Kasumi-1 (cell line): ENCODE measurements at places on chromosomes 16 and 17.

DNA sequence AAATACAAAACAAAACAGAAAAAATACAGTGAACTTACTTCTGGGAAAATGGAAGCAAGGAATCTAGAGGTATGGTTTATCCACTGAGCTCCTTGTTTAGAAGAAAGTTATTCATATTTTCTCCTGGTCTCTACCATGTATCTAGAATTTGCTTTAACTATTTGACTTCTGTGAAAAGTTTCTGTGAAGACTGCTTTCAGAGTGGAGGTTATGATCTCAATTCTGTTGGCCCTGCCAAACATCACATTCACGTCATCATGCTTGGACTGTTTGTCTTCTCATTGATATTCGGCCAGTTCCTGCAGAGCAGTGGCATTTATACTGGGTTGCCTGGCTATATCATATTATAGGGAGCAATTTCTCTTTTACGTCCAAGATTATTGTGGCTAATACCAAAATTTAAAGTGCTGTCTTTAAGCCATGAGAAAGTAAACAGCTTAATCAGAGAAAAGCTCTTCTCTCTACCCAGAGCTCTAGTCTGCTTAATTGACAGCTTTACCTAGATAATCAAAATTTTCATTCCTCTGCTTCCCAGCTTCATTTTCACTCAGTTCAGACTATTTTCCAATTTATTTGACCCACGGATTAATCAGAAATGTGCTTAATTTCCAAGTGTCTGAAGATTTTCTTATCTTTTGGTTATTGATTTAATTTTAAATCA is at the start of gene ABCA8:
Gene ABCA8, minus strand, starts transcription at position 212 of the 661 bp plus-strand sequence. CDS start 13,358 bp downstream, outside the sequence.
- DNase-seq, result no peak

DNA sequence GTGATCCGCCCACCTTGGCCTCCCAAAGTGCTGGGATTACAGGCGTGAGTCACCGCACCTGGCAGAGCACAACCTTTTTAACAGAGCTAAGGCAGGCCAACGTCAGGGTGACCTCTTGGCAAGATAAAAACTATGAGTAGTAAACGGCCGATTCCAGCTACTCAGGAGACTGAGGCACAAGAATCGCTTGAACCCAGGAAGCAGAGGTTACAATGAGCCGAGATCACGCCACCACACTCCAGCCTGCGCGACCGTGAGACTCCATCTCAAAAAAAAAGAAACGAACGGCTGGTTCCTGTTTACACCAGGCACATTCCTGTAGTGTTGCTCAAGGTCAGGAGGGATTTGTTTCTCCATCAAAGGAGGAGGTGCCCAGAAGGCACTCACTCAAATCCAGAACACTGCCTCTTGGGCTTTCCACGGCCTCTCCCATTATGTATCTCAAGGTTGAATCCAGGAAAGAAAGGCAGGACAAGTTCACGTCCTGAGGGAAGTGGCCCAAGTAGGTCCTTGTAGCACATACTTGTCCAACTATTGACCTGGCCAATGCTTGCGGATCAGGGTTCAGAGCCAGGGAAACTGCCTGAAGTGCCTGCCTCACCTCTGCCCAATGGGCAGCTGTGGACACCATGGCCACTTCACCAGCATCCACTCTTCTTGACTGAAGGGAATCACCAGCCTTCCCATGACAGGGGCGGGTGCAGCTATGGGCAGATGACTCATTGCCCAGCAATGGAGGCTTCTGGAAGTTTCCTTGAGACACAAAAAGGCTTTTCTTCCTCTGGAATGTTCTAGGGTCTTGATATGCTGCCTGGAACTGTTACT is 13.5 kb downstream of the KNOP1 start:
- no peak for DNase-seq

DNA sequence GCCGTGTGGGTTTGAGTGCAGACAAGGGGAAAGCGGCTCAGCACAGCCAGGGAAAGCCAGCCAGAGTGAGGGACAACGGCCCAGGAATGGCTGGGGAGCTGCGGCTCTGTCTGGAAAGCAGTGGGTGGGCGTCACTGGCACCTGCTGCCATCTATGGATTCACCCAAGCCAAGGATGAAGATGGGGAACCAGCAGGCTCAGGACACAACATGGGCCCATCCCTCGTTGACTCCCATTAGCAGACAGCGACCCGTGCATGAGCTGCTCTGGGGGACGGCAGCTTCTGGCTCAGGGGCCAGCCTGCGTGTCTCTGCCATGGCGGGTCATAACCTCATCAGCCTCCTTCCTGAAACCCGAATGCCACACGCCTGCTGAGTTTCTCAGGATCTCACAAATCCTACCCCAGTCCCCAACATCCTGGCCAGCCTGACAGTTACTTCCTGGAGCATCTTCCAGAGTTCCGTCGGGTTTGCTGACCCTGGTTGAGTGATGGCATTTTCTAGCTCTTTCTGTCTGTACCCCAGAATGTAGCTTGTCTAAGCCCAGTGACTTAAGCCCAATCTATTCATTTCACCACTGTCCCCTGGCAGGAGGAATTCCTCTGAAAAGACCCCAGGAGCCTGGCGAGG is 50.7 kb downstream of the SLC7A5 start:
- no peak for DNase-seq

- no peak for DNase-seq
Observed at GRCh38 chr16:57531635-57532265, 4.6 kb downstream of the CCDC102A start.

GRCh38 chr16:49620869-49621240 is 235.1 kb downstream of the ZNF423 start:
- no peak for DNase-seq

- DNase-seq, result no peak
Observed at GRCh38 chr16:1427473-1428461, 3.1 kb upstream of the PERCC1 start.

DNA sequence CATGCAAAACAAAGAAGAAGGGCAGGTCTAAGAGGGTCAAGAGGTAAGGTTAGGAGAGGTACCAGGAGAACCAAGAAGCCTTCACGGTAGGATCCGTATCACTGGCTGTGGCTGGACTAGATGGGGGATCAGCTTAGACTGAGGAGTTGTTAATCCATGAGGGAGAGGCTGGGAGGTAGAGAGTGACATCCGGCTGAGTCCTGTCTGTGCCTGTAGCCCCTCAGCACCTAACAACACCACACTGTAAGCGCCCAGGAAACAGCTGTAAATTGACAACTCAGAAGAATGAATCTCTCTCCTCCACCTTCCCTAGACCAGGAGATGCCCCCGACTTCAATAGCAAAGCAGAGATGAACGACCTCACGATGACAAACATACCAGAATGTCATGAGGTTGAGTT is 199.4 kb upstream of the RPL38 start:
- no peak for DNase-seq

DNA sequence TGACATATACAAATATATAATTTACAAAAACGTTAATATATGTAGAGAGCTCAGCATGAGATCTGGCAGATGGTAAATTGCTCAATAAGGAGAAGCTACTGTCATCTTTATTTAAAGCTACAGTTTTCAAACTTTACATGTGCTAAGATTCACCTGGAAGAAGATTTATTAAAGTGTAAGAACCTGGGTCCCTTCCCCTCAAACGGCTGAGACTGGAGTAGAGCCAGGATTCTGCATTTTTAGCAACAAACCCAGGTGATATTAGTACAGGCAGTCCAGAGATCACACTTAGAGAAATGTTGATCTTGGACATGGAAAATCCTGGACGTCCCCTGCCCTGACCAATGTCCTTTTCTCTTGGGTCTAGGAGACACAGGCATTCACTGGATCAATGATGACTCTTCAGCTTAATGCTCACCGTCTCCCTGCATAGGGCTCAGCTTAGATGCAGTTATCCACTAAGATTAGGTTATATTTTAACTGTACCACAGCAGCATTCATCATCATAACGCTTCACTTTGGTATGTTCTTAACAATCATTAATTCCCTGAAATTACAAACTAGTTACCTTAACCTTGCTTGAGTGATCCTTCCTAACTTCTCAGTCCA is 20.4 kb downstream of the CDR2 start:
- no peak for DNase-seq

DNA sequence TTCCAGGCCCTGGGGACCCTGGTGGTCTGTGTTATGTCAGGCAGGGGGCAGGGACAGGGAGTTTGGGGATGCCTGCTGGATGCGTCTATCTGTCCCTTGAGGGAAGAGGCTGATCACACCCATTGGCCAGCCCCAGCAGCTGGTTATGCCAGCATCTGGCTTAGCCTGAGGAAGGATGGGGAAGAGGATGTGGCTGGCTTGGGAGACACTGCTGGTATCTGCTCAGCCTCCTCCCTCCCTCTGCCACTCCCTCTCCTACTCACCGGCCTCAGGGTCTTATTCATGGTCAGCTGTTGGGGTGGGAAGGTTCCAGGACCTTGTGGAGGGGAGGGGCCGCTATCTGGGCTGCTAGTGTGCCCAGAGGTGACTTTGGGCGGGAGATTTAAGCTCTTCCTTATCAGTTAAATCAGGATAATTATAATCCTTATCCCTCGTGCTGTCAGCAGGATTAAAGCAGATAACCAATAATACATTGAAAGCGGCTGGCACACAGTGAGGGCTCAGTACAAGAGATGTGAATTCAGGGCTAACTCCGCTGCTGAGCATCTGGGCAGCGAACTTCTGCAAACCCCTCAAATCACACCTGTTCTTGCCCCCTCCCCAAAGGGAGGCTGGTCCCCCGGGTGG is 36.0 kb upstream of the MLKL start:
- no peak for DNase-seq

DNA sequence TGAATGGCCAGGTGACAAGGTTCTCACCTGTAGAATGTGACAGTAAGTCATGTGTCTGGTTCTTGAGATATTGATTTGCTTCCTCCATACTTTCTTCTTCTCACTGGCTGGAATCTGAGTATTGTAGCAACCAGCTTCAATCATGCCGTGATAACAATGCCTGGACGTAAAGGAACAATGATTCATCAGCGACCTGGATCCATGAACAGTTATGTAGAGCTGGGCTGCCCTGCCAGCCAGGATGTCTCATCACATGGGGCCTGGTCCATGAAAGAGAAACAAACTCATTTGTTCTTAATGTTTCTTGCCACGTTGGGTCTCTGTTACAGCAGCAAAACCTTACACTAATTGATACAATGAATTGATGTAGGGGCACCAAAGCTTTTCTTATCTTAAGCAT is 627.2 kb downstream of the TOX3 start:
- no peak for DNase-seq

- no peak for DNase-seq
Observed at GRCh38 chr16:47905771-47906170, 250.0 kb downstream of the ABCC12 start.

- DNase-seq, result no peak
Observed at GRCh38 chr16:3998793-3999478, 117.3 kb downstream of the ADCY9 start.

- no peak for DNase-seq
Observed at GRCh38 chr16:17368446-17368845, 102.3 kb downstream of the XYLT1 start.

GRCh38 chr17:75386430-75386829 is 19.0 kb downstream of the GRB2 start:
- no peak for DNase-seq

DNA sequence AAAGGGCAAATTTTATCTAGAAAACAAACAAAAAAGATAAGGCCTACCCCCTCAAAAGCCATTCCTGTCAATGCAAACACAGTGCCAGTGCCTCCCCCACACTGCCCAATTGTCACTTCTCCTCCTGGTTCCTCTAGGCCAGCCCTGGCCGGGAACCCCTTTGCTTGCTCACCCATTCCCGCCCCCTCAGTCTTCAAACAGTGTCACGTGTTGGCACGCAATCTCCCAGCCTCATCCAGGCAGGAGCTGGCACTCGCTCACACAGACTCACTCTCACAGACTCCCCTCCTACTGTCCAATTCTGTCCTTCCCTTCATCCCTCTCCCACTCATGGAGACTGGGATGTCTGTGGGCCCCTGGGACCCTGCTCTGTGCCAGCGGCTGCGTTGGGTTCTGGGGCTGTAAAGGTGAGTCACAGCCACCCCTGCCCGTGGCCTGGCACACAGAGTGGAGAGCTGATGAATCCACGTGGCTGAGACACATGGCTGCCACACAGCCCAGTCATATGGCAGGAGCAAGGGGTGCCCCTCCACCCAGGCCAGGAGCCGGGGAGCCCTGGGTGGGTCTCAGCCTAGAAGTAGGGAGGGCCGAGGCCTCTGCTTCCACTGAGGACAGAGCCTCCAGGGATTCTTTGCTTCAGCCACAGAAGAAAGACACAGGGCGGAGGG is 54.8 kb downstream of the VAC14 start:
- no peak for DNase-seq

- DNase-seq, result no peak
Observed at GRCh38 chr17:65630502-65630901, 69.1 kb upstream of the AXIN2 start.
